ENCODE measurements at places on chromosomes 13 and 19.
A peak's percentile ranks its signal among the peaks of the same experiment; 100 is the strongest.

GRCh38 chr13:93231867-93232266 lies 5.3 kb downstream of the GPC6 start:
- DNase-seq, result no peak

GRCh38 chr19:4345342-4346019 lies 2.1 kb downstream of the MPND start:
- no peak for DNase-seq

GRCh38 chr19:4152241-4152998 lies 1.0 kb upstream of the CREB3L3 start:
- DNase-seq, result no peak

GRCh38 chr19:39915101-39915847 lies 19.2 kb downstream of the FCGBP start:
- no peak for DNase-seq

DNA sequence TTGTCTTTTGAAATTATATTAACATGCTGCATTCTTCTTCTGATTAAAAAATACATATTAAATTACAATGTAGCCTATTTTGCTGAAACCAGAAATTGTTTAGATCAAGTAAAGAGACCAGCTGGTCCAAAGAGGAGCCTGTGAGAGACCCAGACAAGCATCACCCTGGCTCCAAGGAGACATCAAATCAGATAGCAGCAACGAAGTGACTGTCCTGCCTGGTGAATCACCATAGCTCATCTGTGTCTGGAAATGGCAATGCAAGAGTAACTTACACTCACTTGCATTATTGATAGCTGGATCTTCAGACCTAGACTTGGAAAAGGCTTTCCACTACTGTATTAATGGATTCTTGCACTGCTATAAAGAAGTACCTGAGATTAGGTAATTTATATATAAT lies 169.1 kb downstream of the KCTD12 start:
- no peak for DNase-seq

GRCh38 chr13:51223560-51224270 lies 1.5 kb downstream of the FAM124A start:
- DNase-seq, result no peak

DNA sequence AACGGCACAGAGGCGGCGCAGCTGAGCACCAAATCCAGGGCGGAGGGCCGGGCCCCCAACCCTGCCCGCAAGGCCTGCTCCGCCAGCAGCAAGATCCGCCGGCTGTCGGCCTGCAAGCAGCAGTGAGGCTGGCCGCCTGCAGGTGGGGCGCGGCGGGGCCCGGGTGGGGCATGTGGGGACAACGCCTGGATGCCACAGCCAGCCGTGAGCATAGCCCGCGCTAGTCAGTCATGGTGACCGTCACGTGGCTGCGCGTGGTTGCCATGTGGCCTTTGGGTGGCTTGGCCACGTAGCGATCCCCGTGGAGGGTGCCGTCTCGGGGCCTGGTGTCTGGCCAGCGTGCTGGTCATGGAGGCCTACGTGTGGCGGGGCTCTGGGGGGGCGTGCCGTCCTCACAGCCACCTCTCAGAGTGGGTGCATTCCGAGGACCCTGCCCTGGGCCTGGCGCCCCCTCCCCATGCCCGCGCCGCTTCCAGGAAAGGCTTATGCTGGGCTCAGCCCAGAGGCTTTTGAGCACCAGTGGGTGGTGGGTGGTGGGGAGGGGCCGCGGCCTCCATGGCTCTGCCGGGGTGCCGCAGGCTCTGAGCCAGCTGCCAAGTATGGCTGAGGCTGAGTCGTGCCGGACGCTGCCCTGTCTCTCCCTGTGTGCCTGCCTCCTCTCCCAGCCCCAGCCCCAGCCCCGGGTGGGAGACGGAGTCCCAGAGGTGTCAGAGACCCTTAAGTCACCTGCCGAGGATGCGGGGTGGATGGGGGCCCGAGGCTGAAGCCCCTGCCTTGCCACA lies 11.1 kb downstream of the CBARP start:
- DNase-seq, result no peak

DNA sequence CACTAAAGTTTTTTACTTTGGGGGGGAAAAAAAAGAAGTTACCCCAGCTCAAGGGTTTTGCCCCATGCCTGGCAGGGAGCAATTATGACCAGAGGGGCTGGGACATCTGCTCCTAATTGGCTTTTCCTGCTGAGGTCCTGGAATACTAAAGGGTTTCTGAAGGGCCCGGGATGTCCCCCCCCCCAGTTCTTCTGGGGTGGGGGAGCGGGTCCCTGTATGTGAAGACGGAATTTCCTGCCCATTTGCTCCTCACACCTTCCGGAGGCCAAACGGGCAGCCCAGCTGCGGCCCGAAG lies 1.1 kb upstream of the DLL3 start:
- DNase-seq, result no peak

GRCh38 chr19:9877780-9878510 lies 42.8 kb downstream of the PIN1 start:
- DNase-seq, result no peak

GRCh38 chr19:42203700-42204099 lies 13.8 kb downstream of the DEDD2 start:
- DNase-seq, result no peak

DNA sequence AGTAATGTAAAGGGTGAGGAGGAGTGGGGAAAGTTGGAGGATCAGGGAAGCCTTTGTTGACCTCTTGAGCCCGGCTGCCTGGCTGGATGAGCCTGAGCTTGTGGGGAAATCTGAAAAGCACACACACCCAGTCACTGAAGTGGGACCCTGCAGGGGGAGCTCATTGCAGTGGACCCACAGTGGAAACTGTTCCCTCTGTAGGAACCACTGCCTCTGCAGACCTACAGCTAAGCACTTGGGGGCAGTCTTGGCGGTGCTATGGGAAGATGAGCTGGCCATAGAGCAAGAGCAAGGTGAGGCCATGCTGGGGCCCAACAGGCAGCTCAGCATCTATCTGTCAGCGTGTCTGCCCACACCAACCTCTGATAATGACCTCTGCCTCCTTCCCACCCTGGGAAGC lies 294.8 kb downstream of the TSHZ3 start:
- DNase-seq, result no peak

- no peak for DNase-seq
These were observed 7.4 kb downstream of the DNMT1 start for GRCh38 chr19:10187315-10187714.

DNA sequence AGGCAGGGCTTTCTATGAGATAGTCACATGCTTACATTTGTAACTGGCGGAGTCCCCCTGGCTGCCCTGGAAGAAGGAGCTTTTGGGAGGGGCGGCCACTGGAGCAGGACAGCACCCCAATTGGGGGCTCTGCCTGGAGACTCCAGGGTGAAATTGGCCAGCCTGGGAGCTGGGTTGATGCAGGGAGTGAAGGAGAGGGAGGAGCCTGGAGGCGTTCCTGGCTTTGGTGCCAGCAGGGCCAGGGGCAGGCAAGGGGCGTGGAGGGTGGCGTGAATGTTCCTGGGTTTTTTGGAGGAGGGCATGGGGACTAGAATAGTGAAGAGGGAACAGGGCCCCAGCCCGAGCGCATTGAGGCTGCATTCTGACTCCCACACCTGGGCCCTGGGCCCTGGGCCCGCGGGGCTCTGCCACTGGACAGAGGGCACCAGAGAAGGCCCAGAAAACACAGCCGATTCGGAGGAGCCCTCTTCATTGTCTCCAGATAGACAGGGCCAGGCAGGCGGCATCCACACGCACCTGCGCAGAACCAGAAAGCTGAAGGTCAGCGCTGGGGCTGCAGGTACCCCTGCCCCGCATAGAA lies 29.5 kb downstream of the COMP start:
- DNase-seq, result no peak

GRCh38 chr19:4327252-4327876 lies 11.3 kb downstream of the STAP2 start:
- DNase-seq, result peak; percentile 44

Data from hypothalamus (tissue), 51 donors.